ENCODE measurements at places on chromosomes 12 and 14.
A peak's percentile ranks its signal among the peaks of the same experiment; 100 is the strongest.

- peak; percentile 24 for DNase-seq
Observed at GRCh38 chr12:53267306-53267998, 647 bp upstream of the ESPL1 start.

- no peak for DNase-seq
Observed at GRCh38 chr12:31526158-31526546, 64.8 kb downstream of the DENND5B start.

- no peak for DNase-seq
Observed at GRCh38 chr12:64237382-64237781, 15.3 kb upstream of the KICS2 start.

DNA sequence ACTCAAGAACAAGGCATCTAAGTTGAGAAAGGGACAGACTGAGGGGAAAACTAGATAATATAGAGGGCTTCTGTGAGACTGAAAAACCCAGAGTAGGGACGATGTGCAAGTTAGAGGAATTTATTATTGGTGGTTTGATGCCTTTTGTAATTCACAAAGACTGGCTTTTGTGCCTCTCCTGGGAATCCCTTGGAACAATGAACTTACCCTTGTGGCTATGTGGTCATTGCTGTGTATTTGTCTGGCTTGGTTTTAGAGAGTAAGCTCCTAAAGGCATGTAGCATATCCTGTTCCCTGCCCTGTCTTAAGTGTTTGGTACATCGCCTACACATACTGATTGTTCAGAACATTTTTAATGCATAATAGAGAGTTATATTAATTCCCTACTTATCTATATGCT is 26.6 kb downstream of the DCN start:
- no peak for DNase-seq

DNA sequence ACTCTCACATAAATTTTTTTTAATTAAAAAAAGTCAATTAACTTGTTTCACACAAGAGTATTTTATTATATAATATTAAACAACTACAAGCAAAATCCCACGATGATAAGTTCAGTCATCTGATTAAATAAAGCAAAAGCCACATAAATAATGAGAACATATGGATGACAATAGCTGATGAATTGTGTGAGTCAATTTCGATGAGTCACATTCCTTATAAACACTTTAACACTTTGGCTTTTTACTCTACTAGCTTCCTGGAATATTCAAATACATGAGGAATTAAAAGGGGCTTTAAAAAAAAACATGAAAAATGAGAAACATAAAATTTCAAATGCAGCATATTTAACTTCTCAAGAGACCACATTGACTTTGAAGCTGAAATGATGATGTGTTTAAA is 95.3 kb downstream of the BCAT1 start:
- no peak for DNase-seq

DNA sequence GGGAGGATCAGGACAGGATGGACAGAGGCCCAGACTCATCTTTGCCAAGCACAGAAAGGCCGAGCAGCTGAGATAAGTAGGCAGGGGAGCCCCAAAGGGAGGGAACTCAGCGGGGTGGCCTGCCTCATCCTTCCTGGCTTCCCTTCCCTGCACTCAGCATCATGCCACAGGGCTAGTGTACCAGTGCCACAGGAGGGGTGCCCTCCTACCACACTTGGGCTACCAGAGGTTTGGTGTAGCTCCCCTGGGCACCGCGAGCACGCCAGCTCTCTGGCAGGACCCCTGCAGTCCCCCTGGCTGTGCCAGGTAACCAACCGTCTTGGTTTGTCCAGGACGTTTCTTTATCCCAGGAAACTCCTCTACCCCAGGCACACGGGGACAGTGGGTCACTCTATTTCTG is 123.5 kb downstream of the ESRRB start:
- no peak for DNase-seq

DNA sequence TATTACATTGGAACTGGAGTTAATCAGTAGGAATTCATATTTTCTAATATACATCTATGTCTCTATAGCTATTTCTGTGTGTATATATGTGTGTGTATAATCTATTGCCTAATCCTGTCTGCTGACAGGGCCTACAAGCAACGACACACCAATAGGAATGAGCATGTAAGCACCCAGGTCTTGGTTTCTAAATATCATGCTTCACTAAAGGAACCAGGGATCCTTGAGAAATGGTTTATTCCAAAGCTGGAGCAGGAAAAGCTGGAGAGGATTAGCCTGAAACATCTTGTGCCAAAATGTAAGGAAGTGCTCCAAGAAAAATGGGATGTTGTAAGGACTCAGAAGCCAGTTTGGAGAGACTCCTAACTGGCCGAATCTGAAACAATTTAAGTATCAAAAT is 29.3 kb upstream of the LGALS3 start:
- DNase-seq, result no peak

- no peak for DNase-seq
Observed at GRCh38 chr14:24843494-24843893, 206.5 kb downstream of the STXBP6 start.

DNA sequence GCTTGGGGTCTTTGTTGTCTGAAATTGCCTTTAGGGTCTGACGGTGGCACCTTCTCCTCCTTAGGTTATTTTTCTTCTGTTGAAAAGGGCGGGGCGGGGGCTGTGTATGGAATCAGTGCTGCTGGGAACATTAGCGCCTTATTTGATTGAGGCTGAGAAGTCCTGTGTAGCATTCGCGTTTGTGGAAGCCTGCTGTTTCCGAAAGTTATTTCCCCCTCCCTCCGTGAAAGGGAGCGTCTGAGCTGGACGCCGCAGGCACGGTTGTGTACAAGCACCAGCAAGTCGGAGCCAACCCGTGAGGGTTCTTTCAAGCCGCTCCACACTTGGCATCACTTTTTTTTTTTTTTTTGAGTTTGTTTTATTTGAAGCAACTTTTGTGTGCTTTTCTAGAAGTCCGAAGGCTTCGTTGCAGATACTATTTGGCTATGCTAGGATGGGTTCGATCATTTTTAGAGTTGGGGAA is 1.1 kb downstream of the SYNE2 start:
- peak; percentile 46 for DNase-seq

Measured in activated T-helper 1 cell treated with anti-CD3 and anti-CD28 coated beads, Interleukin-12 subunit alpha, Interleukin-12 subunit beta, Interleukin-2, Interleukin-4 antibody, amounts not matched to agents 30 ng/mL and 10 ng/mL and 1 ng/mL, durations not matched to agents 14 hours and 24 hours and 36 hours (primary cell).